ENCODE measurements at places on chromosomes 7 and 10. TPM values are rescaled to one million over a fixed set of nuclear protein-coding genes. Genes with fewer than 3 reads are reported as not detected.
A peak's percentile ranks its signal among the peaks of the same experiment; 100 is the strongest.

- peak; percentile 99 for DNase-seq
These were observed 157.5 kb upstream of the KLF14 start for GRCh38 chr7:130891254-130892094.

DNA sequence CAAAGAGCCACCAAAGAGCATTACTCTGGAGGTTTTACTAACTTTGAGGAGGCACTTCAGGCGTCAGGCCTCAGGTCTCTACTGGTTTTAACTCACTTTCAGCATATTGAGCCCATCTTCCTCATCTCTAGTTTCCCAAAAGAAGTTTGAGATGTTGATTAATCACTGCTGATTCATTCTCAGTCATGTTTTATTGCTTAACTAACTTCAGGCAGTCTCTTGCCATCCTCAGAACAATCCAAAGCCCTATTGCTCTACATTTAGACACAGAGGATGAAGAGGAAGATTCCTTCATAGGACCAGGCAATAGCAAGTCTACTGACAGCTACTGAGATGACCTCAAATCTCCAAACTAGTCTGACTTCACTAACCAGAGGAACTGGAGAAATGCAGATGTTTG, 39.1 kb upstream of the BET1 start:
- DNase-seq: peak; percentile 75

GRCh38 chr10:24958721-24959381, 6.4 kb upstream of the PRTFDC1 start:
- peak; percentile 64 for DNase-seq

- DNase-seq: no peak
These were observed 109.4 kb downstream of the PPP1R17 start for GRCh38 chr7:31796375-31796774.

- DNase-seq: no peak
These were observed 27.9 kb downstream of the ASB13 start for GRCh38 chr10:5638494-5638893.

PRSS37 gene
- not detected for total RNA-seq

RHOBTB1 gene
- total RNA-seq: 5.5 TPM
